ENCODE measurements at places on chromosomes 7 and 10.

DNA sequence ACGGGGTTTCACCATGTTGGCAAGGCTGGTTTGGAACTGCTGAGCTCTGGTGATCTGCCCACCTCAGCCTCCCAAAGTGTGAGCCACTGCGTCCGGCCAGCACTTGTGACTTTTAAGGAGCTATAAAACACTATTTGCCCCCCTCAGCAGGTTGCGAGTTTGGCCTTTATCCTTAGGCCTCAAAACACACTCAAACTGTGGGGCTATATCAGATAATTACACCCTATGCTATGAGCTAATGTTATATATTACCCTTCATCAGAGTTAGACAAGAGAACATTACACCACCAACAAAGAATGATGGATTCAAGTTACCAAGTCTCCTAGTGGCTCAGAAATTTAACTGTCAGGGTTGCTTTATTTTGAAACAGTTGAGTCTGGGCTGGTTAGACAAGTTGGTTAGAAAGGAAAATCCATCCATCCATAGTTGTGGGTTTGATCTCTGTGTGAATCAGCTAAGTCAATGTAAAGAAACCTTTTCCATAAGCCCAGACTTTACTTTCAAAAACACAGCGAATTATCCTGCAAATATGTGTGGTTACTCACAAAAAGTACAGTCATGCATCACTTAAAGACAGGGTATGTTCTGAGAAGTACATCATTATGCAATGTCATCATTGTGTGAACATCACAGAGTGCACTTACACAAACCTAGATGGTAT is 115.8 kb downstream of the SEMA3D start:
- no peak for DNase-seq

DNA sequence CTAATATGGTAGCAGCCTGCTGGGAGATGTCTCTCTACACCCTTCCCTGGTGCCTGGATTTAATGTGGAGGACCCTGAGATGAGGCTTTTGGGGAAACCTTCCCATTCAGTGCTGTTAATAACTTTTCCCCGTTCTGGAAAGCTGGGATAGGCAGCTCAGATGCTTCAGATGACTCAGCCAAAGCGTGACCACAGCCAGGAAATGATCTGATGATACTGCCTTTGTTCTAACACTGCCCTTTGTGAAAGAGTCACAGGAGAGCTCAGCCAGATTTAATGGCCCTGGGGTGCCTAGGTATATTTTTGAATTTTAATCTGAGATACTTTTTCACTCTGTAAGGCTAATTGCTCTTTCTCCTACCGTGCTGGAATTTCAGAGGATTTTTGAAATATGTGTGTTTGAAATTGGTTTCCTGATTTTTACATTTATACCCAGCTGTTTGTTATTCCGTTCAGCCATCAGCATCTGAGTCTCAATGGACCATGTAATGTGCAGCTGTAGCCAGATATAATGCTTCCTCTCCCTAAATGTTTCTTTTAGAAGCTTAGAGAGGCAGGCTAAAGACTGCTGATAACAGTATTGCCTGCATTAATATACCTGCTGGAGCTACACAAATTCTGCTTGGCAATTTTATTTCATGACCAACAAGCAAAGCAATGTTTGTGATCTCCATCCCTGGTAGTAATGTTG is 17.8 kb downstream of the CELF2 start:
- no peak for DNase-seq

DNA sequence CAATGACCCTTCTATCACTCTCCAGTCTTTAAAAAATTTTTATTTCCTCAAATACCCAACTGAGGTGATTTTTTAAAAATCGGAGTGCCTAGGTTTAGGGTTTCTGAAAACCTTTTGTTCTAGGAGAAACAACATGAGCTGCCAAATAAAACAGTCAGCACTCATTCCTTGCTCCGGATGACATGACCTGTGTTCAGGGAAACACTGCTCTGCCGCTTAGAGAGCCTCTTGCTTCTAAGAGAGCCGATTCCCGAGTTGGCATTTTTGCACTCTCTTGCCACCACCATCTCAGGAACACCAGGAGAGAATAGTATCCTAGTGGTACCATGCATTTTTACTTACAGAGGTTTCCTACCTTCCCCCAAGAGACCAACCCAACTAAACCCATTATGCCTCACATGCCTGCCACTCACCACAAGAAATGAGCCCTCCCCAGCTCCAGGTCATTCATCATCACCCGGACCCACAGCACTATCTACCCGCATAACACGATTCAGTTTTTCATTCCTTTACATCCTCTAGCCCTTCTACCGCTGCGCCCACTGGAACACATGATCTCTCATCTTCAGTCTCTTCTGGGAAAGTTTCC is 365.4 kb downstream of the THSD7A start:
- DNase-seq: no peak

GRCh38 chr10:132707121-132707775 is 78.7 kb downstream of the NKX6-2 start:
- no peak for DNase-seq

DNA sequence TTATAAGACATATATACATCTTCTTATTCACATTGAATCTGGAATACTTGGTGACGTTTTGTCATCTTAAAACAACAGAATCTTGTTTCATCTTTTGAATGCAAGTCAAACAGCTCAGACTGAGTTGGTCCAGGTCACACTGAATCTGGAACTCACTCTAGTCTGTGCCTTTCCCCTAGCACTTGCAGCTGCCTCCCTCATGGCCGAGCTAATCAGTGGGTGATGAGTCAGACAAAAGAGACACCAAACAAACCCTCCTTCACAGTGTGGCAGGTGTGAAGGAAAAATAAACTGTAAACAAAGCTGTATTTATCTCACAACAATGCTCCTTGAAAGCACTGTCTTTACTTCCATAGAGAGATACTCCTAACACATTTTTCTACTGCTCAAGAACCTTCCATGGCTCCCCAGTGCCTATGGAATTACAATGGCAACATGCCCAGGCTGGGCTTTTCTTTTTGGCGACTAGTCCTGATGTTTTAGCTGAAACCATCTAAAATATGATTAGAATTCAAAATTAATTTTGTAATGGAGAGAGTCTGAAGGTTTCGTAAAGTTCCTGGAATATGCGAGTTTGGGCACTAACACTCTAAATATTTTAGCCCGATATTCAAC is 140.0 kb downstream of the ZNF365 start:
- no peak for DNase-seq

All from activated naive CD4-positive, alpha-beta T cell (primary cell).